ENCODE measurements at places on chromosomes 13 and 19.

DNA sequence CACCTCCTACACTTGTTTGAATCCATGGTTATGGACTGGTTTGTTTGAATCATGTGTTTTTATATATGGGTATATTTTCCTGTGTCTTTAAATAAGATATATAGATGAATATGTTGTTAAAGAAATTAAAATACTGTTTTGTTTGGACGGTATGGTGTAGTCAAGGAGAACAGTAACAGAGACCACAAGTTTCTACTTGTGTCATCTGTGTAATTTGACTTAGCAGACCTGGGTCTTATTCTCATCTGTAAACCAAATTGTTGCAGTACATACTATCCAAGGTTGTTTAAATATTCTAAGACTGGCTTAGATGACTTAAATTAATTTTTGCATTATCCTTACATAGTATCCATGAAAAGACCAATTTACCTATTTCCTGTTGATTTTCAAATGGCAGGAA lies 361.1 kb upstream of the SLITRK1 start:
- DNase-seq: no peak

DNA sequence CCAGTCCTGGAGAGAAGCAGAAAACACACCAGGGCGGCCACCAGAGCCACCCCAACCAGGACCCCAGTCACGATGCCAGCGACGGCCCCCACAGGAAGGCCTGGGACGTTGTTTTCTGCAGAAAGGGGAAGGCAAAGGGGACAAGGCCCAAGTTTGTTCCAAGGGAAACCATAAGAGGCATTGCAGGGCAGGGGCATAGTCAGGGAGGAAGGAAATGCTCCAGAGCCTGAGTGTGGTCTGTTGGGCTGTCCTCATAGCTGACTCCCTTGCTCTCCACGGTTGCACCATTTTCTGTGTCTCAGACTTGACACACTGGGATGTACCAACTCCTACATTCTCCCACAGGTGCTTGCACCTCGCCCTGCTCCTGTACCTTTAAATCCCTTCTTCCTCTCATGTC lies 5.2 kb downstream of the CEACAM4 start:
- no peak for DNase-seq

DNA sequence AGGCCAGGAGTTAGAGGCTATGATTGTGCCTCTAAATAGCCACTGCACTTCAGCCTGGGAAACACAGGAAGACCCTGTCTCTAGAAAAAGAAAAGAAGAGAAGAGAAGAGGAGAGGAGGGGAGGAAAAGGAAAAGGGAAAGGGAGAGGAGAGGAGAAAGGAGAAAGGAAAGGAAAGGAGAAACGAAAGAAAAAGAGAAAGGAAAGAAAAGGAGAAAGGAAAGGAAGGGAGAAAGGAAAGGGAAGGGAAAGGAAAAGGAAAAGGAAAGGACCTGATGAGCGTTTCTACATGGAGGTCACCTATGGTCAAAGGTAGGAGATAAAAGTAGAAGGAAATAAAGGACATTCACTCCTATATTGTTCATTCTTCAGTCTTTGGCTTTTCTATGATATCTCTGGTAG lies 109.1 kb upstream of the TRPC4 start:
- DNase-seq: no peak

GRCh38 chr19:42199440-42200115 lies 17.9 kb downstream of the DEDD2 start:
- no peak for DNase-seq

DNA sequence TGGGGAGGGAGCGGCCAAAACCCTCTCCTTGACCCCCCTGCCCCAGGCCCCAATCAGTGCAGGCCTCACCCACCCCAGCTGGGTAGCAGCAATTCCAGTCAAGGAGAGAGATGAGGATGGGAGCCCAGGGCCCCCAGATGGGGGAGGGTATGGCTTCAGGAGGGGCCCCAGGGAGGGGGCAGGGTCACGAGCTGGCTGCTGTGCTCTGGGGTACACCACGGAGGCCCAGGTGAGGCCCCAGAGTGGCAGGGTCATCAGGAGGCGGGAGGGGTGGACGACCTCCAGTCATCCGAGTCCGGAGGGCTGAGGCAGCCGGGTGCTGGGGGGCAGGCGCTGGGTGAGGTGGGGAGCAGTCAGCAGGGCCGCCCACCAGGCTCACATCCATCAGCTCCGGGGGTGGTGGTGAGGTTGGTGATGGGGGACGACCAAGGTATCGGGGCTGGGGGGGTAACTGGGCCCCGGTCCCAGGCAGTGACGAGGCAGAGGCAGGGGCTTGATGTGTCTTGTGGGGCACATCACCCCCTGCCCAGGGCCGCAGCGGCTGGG lies 8.4 kb downstream of the DYRK1B start:
- no peak for DNase-seq

- DNase-seq: no peak
These were observed 5.1 kb upstream of the GPI start for GRCh38 chr19:34359954-34360315.

- no peak for DNase-seq
These were observed 16.0 kb downstream of the SMG9 start for GRCh38 chr19:43738780-43739211.

DNA sequence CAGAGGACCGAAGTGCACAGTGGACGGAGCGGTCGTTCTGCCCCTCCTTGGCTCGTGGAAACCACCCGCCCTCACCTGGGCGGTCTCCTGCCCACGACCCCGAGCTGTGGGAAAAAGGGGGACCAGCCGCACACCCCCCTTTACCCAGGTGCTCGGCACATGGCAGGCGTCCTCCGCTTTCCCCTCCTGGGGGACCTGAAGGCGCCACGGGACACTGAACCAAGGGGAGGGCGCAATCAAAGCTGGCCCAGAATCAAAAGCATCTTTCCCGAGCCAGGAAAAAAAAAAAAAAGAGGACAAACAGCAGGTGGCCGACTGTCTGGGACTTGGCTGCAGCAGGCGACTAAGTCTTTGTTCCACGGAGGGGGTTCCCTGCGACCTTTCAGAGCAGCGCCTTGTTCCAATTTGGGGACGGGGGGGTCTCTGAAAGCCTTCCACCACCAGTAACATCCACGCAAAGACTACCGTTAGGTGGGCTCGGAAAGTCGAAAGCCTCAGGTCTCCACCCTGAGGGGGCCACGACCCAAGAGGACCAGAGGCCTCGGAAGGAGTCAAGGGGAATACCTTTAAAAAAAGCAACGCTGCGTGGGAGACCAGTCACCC lies 1.1 kb downstream of the MBD3 start:
- DNase-seq: peak; percentile 13

DNA sequence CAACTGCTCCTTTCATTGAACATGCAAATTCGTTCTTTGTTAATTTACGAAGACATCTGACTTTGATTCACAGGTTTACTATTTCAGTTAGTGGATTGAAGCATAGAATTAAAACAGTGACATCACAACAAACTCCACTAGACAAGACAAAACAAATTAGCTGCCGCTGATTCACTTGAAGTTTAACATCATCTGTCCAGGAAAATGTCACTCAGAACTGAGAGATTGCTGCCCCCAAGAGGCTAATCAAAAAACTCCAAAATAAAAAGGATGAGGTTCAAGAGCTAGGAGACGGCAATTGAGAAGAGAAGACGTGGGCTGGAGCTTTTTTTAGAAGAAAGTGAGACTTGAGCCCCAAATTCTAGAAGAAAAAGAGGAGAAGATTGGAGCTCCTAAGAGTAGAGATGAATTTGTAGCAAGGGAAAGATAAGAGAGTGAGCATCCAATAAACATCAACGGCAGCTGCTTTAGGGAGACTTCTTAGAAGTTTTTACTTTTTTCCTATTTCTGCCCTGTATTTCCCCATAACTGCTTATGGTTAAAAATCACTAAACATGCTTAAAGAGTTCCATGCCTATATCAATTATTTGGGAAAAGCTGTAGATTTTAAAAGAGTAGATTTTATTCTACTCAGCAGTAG lies 40.8 kb upstream of the TPP2 start:
- DNase-seq: peak; percentile 44

- no peak for DNase-seq
These were observed 56.1 kb downstream of the MLLT1 start for GRCh38 chr19:6223461-6224307.

DNA sequence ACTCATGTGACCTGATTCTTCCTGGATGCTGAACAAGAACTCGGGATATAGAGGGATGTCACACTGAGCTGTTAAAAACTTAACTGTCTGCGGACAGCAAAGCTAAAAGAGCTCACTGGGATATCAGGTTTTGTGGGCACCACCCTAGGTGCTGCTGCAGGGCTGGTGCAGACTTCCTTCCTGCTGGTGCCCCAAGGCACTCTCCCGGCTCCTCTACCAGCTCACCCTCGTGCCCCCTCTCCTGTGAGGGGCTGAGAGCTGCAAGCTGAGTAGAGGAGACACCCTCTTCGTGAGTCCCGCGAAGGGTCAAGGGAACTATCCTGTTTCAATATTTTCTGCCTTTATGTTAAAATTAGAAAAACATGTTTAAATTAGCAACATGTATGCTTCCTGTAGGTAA lies 1475.7 kb downstream of the EFNB2 start:
- DNase-seq: no peak

- no peak for DNase-seq
These were observed 196.7 kb downstream of the FOXO1 start for GRCh38 chr13:40469581-40470310.

DNA sequence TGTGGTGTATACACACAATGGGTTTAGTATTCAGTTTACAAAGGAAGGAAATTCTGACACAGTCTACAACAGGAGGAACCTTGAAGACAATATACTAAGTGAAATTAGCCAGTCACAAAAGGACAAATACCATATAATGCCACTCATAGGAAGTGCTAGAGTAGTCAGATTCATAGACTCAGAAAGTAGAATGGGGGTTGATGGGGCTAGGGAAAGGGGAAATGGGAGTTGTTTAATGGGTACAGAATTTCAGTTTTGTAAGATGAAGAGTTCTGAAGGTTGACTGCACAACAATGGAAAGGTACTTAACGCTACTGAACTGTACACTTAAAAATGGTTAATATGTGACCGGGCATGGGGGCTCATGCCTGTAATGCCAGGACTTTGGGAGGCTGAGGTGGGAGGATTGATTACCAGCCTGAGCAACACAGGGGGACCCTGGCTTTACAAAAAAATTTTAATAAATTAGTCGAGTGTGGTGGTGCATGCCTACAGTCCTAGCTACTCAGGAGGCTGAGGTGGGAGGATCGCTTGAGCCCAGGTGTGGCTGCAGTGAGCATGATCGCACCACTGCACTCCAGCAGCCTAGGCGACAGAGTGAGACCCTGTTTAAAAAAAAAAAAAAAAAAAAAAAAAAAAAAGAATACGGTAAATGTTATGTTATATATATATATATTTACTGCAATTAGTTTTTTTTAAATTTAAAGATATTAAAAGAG lies 45.0 kb downstream of the SLC15A1 start:
- no peak for DNase-seq

- DNase-seq: no peak
These were observed 20.6 kb downstream of the FREM2 start for GRCh38 chr13:38707460-38707859.

GRCh38 chr13:30618186-30618929 lies 638 bp downstream of the USPL1 start:
- peak; percentile 17 for DNase-seq

DNA sequence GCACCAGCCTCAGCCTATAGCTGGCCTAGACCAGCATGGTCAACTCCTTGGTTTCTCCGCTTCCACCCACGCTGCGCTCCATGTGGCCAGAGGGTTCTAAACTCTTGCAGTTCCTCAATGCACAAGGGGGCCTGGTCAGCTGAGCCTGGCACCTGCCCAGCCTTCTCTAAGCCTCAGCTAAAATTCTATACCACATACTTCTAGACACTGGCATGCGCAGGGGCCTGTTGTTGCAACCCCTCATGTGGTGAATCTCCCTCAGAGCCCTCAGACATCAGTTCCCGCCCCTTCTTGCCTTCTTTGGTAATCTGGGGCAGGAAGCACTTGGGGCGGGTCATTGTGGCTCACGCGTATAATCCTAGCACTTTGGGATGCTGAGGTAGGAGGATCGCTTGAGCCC lies 19.7 kb upstream of the LDLR start:
- DNase-seq: no peak
